ENCODE measurements at places on chromosomes 4 and X.

- DNase-seq, result no peak
Measured at GRCh38 chr4:38409852-38410251, 254.1 kb upstream of the KLF3 start.

DNA sequence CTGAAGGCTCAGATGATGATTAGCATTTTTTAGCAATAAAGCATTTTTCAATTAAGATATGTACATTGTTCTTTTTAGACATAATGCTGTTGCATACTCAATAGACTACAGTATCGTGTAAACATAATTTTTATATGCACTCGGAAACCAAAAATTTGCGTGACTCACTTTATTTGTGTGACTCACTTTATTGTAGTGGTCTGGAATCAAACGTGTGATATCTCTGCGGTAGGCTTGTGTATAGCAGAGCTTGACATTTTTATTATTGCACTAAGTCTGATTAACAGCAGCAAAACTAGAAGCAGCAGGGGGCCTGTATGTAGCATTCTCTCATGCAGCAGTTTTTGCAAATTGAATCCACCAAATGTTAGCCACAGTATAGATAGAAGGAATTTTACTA lies 119.1 kb upstream of the PRDX4 start:
- no peak for DNase-seq

- DNase-seq, result no peak
Measured at GRCh38 chr4:186024637-186025407, 44.1 kb upstream of the TLR3 start.

- DNase-seq, result no peak
Measured at GRCh38 chr4:144411700-144412099, 234.3 kb upstream of the HHIP start.

DNA sequence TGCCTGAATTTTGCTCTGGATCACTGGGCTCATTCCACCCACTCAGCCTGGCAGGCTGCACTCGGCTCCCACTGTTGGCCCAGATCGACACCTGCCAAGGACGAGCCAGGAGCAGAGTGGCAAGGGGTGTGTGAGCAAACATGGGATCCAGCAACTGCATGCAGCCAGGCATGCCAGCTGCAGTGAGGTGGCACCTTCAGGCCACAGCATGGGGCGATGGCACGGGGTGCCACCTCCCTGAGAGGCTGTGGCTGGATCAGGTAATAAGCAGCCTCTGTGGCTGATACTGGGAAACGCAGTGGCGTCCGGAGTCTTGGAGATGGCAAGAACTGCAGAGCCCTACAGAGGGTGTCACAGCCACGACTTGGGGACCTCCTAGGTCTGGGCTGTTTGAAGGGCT lies 244.5 kb upstream of the FSTL5 start:
- DNase-seq, result no peak

GRCh38 chr4:162360369-162361149 lies 196.8 kb upstream of the FSTL5 start:
- no peak for DNase-seq

GRCh38 chr4:8558080-8558960 lies 21.9 kb upstream of the GPR78 start:
- DNase-seq, result no peak

- DNase-seq, result no peak
Measured at GRCh38 chr4:13984991-13985800, 357.7 kb upstream of the BOD1L1 start.

GRCh38 chr4:185134307-185134869 lies 8.7 kb upstream of the SLC25A4 start:
- DNase-seq, result no peak

DNA sequence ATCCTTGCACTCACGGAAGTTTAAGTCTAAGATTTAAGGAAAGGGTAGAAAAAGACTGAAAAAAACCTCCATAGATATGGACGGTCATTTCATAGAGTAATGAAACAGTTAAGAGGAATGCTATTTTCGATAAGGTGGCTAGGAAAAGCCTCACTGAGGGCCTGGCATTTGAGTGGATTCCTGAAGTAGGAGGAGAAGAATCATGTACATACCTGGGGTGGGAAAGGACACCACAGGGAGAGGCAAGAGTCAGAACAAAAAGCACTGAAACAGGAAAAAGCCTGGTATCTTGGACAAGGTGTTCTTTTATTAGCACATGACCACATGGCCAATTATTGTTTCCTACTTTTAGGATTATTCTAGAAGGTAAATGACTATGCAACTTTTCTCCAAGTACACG lies 547.2 kb upstream of the DIPK2B start:
- DNase-seq, result no peak
